ENCODE measurements at places on chromosomes 7 and 10.

DNA sequence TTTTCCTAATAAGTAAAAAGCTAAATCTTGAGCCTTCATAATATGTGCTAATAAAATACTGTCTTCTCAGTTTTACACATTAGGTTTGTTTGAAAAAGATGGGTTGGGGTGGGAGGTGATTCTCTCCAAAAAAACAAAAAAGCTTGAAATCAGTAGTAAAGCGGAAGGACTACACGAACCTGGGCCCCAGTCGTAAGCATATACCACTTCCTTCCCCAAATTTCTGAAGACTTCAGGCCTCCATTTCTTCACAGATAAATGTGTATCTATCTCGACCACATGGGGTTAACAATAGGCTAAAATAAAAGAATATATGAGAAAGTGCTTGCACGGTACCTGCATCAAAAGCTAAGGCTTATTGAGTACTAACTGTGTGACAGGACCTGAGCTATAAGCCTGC is 51.6 kb upstream of the PAX2 start:
- no peak for DNase-seq

- DNase-seq: no peak
These were observed 3.8 kb downstream of the ZNF655 start for GRCh38 chr7:99562114-99562784.

DNA sequence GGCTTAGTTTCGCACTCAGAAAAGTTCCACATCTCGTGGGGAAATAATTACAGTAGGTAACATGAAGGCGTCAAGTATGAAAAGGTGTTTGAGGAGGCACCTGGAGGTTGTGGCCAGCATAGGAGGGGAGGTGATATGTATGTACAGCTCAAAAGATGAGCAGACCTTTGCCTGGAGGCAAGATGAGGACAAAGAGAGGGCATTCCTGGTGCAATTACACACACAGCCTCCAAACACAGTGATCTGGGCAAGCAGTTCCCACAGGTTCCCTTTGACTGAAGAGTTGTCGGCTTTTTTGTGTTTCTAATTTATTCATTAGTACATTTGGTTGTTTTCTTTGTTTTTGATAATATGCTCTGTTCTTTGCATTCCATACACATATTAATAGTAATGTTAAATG is 46.9 kb downstream of the CDK14 start:
- DNase-seq: no peak

- no peak for DNase-seq
These were observed 357.7 kb upstream of the LRRN3 start for GRCh38 chr7:110733221-110733620.

DNA sequence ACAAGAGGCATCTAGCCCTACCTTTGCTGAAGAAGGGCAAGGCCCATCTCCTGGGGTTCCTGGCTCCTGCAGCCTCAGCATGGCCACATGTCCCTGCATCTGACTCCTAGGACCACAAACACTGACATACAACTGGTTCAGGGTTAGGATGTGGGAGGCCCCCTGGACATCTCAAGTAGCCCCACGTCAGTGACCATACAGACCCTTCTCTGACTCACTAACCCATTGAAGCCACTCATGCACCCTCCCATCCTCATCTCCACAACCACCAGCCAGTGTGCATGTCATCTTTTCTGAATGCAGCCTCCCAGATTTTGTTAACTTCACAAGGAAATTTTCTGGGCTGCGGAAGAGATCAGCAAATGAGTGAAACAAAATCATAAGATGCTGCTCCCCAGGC is 18.2 kb downstream of the TMEM176B start:
- no peak for DNase-seq

- no peak for DNase-seq
These were observed 83.3 kb downstream of the PAX2 start for GRCh38 chr10:100828738-100829096.

- peak; percentile 14 for DNase-seq
These were observed 660 bp downstream of the SUV39H2 start for GRCh38 chr10:14879124-14879927.

GRCh38 chr10:119250641-119251314 is 43.4 kb downstream of the GRK5 start:
- DNase-seq: no peak

DNA sequence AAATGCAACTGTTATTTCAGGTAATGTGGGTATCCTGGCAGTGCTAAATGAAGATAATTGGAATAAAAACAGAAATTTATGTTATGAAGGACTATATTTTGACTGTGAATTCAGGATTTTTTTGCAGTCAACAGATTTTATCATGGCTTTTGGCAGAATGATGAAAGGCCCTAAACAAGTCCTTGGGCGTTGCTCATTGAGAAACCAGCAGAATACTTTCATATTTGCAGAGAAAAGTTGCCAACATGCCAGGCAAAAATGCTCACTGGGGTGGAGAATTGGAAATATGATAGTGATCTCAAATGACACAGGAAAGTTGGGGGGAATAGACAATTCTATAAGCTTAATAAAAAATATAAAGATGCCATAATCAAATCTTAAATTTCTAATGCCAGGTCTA is 121.1 kb downstream of the GPR85 start:
- DNase-seq: no peak

GRCh38 chr10:35770817-35771355 is 128.8 kb upstream of the FZD8 start:
- DNase-seq: no peak

- no peak for DNase-seq
These were observed 3.9 kb downstream of the KLRG2 start for GRCh38 chr7:139479620-139480019.

DNA sequence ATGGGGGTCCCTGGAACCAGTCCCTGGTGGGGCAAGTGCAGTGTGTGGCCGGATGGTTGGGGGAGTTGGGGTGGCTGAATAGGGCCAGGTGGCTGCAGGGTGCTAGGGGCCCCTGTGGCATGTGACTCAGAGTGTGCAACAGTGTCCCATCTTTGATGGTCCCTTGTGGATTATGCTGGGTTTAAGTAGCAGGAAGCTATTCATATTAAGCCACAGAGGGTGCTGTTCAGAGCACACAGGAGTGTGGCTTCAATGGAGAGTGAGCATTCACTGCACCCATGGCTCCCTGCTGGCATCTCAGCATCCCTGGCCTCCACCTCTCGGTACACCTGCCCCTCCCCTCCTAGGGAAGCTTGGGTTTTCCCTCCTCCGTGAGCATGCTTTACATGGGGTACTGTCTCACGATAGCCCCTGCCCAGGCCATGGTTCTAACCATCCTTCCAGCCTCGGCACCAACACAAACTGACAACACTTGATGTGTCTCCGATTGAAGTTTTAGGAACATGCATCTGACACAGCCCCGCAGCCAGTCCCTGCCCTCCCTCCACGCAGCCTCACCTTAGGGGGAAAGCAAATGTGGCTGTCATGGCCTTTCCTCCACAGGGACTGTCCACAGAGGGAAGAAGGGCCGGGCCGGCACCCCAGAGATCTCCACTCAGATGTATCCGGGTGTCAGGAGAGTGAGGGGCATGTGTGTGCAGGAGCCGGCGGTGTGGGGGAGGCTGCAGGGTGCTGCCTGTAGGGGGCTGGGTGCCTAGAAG is 30.4 kb upstream of the PPIF start:
- DNase-seq: no peak

DNA sequence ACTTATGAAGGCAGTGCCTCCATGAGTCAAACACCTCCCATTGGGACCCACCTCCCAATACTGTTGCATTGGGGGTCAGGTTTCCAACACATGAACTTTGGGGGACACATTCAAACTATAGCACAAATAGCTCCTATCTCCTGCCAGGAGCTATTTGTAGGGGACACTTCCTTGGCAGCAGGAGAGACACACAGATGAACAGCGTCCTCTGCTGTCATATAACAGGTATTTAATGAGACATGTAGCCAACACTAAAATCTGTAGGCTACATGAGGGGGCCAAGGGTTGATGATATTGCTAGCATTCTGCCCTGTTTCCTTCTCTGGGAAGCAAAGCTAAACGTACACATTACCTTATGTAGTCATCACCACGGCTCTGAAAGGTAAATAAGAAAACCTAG is 2.6 kb upstream of the GPR26 start:
- no peak for DNase-seq

GRCh38 chr10:1168763-1169162 is 112.6 kb downstream of the WDR37 start:
- DNase-seq: no peak

All from activated T-helper 1 cell treated with anti-CD3 and anti-CD28 coated beads, Interleukin-2, amount 50 U/mL, for 16 hours (primary cell).